ENCODE measurements at places on chromosomes 6 and 20. TPM values are rescaled to one million over a fixed set of nuclear protein-coding genes. Genes with fewer than 3 reads are reported as not detected.

GRCh38 chr6:315921-316752 lies 23.9 kb downstream of the DUSP22 start:
- peak; percentile 17 for DNase-seq

- DNase-seq: no peak
These were observed 38.8 kb upstream of the FOXA2 start for GRCh38 chr20:22623211-22623610.

HLA-DQB2 gene
- not detected for total RNA-seq

DNA sequence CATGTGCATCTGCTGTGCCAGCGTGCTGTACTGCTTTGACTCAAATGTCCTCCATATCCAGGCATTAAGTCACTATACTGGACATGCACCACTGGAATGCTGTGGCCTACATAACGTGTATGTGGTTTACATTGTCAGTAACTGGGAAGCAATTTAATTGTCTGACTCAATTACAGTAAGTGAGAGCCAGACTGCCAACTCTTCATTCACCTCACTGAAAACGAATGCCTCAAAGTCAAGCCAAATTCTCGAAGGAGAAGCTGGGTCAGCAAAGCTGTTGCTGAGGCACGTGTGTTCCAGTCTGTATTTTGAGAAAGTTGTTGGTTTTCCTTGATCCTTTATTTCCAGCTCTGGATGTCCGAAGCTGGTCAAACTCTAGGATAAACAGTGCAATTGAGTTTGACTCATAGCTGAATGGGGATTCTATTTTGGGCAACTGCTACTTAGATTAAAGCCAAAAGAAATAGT lies 534.3 kb downstream of the COL12A1 start:
- DNase-seq: no peak

GRCh38 chr6:142416179-142416578 lies 114.4 kb downstream of the ADGRG6 start:
- no peak for DNase-seq

DNA sequence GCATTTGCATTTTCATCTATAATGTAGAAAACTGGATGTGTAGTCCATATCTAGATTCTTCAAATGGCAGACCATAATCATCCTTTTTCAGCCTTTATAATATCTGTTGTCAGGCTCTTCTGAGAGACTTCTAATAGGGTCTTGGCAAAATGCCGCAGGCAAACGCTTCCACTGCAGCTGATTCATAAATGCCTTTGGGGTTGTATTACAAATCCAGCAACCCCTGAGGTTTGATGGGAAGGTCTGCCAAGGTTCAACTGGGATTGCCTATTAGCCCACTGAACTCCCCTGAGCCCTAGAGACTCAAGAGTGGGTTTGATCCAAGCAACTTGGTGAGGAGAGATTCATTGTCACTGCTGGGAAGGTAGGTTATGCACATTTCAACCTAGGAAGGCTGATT lies 365.2 kb upstream of the POU3F2 start:
- no peak for DNase-seq

- no peak for DNase-seq
These were observed 254.0 kb upstream of the GJE1 start for GRCh38 chr6:141878686-141879085.

DNA sequence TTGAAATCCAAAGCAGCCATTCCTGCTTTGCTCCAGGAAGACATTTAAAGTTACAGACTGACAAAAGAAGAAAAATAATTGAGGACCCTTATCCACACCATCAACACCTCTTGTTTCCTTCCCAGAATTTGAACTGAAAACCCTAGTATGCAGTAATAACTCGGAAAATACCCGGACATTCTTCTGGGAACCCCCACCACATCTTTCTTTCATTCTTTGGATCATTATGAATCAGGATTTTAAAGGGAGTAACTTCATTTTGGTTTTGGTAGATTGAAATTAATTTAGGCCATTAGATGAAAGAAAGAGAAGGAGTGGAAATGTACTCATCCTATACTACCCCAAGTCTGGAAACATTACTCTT lies 213.8 kb upstream of the MARCKS start:
- DNase-seq: no peak

DNA sequence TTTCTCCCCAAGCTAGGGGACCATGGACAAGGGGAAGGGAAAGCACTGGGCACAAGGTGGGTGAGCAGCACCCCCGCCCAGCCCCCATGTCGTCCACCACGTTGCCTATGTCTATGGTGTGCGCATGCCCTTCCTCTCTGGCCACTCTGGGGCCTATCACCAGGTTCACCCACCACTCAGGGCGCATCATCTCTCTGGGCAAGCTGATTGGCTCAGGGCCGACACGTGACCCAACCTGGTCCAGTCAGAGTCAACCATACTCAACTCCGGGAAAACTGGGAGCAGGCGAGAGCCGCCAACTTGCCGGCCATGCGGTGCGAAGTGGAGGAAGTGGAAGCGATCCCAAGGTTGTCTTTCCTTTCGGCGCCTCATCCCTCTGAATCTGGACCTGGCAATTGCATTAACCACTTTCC lies 25.9 kb downstream of the ACSS1 start:
- no peak for DNase-seq

C20orf141 gene
- not detected for total RNA-seq

FKBP5 gene
- 257 TPM for total RNA-seq

GRCh38 chr6:167996424-167997199 lies 859 bp upstream of the KIF25 start:
- DNase-seq: no peak

DNA sequence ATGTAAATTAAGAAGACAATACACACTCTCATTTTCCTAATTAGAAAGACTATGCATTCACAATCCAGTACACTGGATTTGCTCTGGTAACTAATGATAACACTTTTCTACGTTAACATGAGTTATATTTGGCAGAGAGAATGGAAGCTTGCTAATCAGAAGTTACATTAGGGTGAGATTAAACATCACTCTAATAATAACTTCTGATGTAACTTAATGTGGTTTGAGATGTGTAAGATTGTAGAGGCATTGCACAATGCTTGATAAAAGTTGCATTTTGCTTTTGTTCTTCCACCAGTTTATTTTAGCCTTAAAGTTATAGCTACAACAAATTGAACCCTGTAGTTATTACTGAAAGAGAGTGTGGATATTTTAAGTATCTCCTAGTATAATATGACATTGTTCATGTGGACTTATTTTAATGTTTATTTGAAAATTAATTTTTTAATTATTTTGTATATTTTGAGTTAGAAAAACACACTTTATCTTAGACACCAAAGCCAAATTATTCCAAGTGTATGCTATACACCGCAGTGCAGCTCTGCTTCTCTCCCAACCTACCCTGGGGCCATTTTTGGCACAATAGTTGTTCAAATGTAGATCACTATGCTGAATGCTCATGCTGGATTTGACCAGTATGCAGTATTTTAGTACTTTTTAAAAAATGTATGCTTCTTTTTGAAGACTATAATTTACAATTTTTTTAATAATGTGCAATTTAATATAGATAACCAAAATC lies 143.2 kb downstream of the SLC16A10 start:
- no peak for DNase-seq

- no peak for DNase-seq
These were observed 57.7 kb upstream of the CD83 start for GRCh38 chr6:14059791-14060436.

CDC40 gene
- total RNA-seq: 19.5 TPM

DNA sequence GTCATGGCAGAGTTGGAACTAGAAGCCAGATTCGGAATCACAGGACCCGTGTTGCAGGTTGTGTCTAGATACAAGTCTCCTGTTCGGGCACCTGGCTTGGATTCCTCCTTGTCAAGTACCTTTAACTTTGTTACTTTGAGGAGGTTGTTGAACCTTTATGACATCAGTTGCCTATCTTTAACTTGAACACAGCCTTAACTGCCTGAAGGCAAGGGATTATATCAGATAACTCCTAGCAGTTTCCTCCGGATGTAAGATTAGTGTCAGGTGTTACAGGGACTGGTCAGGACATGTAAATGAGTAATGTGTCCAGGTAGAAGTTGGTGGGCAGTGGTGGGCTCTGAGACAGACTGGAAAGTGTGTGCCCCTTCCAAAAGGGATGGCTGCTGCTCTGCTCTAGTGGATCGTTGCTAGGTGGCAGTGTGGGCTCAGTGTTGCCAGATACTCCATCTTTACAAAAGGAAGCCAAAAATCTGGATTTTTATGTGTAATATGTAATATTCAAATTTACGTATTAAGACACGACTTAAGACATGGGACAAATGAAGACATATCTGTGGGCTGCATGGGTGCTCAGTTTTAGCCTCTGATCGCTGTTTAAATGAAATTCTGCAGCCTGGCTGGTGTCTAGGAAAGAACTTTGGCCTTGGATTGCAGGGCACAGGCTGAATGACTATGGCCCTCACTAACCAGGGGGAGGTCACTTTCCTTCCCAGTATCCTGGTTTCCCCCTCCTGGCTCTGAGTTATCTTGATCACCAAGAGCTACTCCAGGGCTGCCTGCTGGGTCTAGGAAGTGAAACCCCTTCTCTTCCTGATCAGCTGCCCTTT lies 27.1 kb downstream of the CHMP4B start:
- no peak for DNase-seq

DNA sequence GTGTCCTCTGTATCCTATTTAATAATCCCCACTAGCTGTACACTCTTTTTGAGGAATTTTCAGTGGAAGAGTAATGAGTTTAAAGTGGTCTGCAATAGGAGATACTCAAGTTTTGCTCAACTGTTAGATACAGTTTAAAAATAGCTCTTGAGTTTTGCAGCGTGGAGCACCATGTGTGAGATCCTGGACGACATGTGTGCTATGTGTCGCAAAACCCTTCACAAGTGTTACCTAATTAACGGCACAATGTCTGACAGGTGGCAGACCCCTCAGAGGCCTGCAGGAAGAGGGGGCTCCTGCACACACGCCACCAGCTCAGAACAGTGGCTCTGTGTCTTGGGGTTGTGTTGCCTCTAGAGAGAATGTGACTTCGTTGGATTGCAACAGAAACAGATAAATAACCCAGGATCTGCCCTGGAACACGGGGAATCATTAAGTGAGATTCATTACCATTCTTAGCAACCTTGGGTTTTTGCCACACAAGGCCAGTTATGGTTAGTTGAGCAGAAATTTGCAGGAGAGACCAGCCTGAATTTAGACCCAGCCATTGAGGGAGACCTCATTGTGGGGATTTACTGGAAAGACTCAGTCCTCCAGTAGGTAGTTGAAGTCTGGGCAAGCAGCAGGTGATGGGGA lies 73.8 kb downstream of the SASH1 start:
- no peak for DNase-seq

DNA sequence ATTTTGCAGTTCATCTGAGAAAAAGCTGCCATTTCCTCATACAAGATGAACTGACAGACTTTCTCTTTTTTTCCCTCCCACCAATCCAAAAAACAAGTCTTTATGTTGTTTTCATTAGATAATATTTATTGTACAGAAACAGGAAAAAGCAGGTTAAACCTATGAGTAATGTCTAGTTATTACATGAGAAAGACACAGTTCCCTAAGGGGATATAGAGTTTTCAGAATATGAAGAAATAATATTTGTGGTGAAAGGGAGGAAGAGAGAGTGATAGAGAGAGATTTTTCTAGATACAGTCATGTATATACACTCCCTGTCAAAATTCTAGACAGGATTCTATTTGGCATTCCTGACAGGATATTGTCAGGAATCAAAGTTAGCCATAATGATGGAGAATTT lies 392.4 kb downstream of the BMP2 start:
- no peak for DNase-seq

DNA sequence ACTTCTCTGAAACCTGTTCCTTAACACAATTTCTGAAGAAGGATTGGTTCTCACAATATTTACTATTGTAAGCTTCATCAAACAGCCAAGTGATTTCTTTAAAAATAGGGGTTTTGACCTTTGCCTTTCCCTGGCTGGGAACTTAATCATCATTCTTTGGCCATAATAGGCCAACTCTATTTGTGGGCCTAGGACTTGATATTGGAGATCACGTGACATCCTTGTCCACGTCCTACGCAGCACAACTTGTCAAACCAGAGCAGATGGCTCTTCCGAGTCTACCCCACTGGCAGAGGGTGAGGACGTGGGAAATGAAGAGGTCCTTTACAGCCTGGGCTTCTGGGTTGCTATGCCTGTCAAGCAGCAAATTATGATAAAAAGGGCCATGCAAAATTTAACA lies 1030.6 kb downstream of the KIF16B start:
- no peak for DNase-seq

GRCh38 chr6:23420659-23421350 lies 705.2 kb upstream of the NRSN1 start:
- DNase-seq: no peak

DNA sequence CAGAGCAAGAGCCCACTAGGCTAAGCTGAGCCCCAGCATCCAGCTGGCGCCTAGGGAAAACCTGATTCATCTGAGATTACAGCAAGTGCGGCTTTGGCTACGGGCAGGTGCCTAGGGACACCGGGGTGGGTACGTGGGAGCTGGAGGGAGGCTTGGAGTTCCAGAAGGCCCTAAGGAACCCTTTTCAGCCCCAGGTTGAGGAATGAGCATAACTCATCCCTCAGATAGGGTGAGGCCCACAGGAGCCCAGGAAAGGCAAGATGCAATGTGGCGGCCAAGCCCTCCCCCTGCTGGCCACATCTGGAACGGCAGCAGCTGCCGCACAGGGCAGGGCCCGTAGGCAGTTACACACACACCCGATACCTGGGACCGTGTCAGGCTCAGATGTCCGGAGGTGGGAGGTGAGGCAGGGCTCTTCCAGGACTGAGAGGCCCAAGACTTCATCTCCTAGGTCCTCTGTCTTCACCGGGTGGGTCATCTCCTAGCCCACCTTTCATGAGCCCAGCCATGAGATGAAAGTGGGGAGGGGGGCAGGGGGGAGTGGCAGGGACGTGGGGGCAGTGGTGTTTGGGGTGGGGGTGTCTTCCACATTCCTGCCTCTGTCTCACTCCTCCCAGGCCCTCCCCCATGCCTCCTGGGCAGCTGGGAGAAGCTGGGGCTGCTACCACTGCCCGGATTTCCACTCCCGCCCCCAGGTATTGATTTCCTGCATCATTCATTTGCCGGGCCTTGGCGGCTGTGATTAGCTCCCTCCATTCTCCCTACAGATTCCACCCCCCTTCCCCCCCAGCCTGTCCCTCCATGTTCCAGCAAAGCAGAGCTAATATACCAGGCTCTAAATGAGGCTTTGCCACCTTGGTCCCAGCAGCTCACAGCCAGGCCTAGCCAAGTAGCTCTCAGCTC lies 5.5 kb downstream of the MDGA1 start:
- DNase-seq: peak; percentile 67

TFAP2D gene
- not detected for total RNA-seq

DNA sequence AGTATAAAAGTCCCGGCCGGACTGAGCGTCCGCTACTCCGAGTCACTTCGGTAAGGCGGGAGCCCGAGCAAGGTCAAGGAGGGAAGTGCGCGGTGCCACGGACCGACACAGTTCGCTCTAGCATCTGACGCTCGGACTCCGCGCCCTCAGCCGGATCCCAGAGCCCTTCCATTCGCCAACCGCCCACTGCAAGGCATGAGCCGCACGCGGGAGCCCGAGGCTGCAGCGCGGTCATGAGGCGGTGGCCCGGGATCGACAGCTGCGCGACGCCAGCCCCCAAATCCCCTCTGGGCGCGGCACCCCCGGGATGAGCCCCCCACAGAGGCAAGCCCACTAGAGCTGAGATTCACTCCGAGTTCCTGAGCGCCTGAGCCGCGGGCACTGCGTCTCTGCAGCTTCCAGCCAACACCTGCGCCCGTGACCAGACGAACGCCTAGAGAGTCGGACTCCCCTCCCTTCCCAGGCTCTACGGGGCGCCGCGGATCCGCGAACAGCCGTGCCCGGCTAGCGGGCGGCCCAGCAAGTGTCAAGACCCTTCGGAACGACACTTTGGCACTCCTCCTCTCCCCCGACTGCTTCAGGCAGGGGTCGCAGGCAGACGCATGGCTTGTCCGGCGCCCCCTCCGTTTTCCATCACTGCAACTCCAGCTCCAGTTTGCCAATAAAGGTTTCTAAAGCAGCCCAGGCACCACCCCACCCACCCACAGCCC lies 725 bp upstream of the ISM1 start:
- DNase-seq: no peak

Measured in omental fat pad (tissue), 4 donors.